Psoas muscle (tissue), 8 donors: ENCODE measurements at places on chromosomes 7 and 10. TPM values are rescaled to one million over a fixed set of nuclear protein-coding genes. Genes with fewer than 3 reads are reported as not detected.
A peak's percentile ranks its signal among the peaks of the same experiment; 100 is the strongest.

DNA sequence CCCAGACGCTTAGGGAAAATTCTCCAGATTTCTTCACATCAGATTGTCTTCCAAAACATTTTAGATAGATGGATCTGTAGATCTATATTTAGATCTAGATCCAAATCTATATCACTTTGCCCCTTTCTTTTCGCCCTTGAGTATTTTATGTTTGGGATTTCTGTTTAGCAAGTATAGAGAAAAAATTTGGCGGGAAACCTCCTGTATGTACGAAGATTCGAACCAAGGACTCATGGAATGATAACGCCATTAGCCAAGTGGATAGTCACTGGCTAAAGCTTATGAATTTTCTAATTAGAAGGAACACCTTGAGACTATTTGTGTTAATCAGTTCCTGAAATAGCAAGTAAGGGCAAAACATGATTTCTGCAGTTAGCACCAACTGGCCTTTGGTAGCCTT is 1.2 kb downstream of the THNSL1 start:
- DNase-seq, result no peak

DNA sequence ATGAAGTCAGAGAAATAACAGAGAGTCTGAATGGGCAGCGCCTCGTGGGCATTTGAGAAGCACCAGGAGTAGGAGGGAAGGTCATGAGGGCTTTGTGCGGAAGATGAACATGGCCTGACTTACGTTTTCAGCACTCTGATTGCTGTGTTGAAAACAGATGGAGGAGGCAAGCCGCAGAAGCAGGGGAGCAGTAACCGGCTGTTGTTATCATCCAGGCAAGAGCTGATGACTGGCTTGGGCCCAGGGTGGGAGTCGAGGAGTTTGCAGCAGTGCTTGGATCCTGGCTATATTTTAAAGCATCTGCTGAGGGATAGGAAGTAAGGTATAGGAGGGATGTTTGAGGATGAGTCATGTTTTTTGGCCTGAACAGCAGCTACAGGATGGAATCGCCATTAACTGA is 12.7 kb upstream of the PDLIM1 start:
- DNase-seq, result no peak

GRCh38 chr10:7571981-7572380 is 94.8 kb downstream of the ITIH5 start:
- DNase-seq, result no peak

DNA sequence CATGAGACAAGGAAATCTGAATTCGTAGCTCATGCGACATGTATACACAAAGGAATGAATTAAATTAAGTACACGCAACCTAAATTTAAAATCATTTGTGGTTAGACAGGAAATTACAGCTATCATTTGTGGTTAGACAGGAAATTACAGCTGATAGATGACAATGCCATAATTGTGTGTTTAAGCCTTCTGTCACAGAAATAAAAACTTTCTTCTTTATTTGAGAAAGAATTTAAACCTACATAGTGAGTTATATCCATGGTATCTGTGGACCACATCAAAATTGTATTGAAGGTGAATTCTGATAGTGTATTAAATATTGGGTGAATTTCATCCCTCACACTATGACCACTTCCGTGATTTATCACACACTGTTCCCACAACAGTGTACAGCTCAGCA is 362.9 kb downstream of the MAGI2 start:
- no peak for DNase-seq

DNA sequence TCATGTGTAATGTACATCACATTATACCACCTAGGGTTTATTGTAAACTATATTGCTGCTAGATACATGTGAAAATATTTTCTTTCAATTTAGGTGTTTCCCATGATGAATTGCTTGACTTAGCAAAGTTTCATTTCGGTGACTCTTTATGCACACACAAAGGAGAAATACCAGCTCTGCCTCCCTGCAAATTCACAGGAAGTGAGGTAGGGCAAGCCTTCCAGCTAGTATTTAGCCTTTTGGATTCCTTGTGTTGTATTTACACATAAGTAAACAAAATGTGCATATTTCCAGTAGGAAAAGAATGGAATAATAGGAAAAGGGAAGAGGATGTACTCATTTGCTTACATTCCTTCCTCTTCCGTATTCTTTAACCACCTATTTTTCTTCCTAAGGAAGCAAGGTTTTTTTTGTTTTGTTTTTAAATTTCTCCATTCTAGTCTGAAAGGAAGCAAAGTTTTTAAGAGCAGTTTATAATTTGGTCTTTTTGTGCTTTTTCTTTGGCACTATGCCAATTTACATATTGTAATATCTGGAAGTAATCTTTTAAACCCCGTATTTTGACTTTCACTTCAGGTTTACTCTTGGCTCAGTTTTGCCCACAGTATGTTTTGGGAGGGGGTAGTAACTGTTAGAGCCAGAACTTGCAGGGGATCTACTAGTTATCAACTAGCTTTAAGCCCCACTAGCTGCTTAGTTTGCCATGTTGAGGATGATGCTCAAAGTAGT is 10.4 kb downstream of the PMPCB start:
- DNase-seq, result no peak

DNA sequence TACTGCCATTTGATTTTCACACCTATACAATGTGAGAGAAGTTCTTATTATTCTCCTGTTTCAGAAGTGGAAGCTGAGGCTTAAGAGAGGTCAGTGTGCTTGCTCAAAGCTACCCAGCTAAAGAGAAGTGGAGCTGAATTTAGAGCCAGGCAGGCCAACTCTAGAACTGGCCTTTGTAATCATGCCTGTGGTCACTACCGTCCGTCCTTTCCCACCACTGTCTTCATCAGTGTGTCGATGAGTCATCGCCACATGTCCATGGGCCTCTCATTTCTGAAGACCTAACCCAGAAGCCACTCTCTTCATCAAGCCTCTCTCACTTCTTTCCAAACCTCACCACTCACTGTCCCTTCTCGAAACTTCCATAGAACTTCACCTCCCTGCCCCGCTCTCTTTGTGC is 237.8 kb downstream of the KIAA1217 start:
- DNase-seq, result no peak

GRCh38 chr7:140326116-140326928 is 72.0 kb downstream of the SLC37A3 start:
- peak; percentile 60 for DNase-seq

DNA sequence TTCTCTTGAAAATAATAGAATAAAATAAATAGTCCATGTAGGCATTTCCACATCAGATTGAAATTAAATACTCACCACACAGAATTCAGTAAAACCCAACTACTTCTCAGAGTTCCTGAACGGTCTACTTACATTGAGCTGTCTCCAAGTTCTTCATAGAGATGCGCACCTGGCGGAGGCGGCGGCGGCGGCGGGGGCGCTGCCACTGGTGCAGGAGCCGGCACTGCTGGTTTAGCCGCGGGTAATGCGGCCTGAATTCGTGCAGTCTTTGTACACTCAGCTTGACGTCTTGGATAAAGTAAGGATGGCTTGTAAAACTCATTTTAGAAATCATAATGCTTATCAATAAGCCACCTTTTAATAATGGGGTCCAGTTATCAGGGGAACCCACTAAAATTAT is 973.8 kb downstream of the PCDH15 start:
- DNase-seq, result no peak

DNA sequence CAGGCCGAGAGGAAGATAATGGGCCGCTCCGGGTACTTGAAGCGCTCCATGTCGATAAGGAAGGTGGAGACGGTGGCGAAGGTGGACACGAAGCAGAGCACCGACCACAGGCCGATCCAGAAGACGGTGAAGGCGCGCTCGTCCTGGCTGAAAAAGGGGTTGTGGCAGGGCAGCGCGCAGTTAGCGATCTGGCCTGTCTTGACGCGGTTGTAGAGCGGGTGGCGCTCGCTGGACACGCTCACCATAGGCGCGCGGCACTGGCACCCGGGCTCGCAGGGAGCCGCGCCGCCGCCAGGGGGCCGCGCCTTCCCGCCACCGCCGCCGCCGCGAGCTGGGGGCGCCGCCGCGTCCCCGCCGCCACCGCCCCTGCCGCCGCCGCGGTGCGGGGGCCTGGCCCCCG is 1.6 kb downstream of the FZD8 start:
- DNase-seq, result peak; percentile 84

- DNase-seq, result no peak
These were observed 81.9 kb downstream of the KCNMA1 start for GRCh38 chr10:77555591-77556212.

DNA sequence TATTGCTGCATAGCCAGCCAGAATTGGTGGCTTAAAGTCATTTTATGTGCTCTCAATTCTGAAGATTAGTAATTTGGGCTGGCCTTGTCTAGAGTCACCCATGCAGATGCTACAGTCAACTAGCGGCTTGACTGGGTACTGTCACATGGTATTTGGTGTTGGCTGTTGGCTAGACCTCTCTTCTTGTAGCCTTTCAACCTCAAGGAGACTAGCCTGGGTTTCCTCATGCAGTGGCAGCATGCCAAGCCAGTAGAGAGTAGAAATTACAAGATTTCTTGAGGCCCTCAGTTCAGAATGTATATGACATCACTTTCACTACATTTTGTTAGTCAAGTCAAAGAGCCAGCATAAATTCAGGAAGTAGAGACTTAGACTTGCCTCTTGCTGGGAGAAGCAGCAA is 3.7 kb upstream of the ZNF800 start:
- no peak for DNase-seq

DNA sequence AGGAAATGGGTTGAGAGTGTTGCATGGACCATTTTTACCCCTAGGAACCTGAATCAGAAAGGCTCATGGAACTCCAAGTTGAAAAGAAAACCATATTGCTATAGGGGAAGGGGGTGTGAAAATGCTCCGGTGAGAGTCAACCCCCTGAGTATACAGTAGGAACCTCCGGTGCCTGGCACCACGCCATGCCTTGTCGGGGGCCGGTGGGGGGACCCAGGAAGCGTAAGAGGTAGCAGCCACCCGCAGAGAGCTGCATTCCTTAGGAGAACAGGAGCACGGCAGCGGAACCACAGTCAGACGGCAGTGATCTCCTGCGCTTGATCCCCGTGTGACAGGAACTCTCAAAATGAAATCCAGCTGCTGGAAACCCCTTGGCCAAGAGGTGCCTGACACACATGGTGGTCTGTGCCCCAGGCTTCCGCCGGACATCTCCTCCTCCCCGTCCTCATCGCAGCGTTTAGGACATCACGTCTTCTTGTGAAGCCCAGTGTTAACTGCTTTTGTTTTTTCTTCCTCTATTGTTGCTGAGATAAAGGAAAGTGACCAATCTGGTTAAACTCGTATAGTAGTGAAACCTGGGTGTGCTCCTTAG is 186.8 kb downstream of the CELF2 start:
- no peak for DNase-seq

GRCh38 chr7:159238541-159238940 is 93.9 kb upstream of the VIPR2 start:
- DNase-seq, result no peak

DNA sequence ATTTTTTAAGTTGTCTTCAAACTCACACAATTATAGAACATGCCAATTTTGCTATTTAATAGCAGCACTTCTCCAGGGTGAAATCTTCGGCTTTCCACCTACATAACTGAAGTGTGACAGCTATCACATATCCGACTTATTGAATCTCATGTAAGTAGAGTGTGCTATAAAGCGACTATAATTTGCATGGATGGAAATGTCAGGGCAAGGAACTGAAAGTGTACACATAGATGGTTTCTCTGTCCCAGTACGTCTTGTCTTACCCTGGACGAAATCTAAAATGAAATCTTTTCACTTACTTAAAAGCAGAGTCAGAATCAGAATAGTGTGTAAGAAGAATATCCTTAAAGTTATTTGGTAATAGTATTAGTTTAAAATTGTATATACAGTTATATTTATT is 132.3 kb downstream of the THSD7A start:
- no peak for DNase-seq

DNA sequence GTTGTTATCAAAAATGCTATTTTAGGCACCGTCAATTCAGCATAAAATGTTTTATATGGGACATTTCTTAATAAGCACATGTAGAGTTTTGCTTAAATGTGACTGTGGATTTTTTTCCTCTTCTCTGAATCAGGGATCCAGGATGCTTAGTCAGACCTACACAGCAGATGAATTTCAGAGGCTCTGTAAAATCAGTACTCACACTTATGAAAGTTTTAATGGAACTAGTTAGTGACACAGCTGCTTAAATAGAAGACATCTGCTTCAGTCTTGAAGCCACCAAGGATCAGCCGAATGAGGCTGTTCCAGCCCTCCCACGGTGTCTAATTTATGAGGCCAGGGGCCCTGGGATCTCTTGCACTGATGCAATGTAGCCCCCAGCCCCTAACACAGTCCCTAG is 136.0 kb downstream of the MYOF start:
- no peak for DNase-seq

DNA sequence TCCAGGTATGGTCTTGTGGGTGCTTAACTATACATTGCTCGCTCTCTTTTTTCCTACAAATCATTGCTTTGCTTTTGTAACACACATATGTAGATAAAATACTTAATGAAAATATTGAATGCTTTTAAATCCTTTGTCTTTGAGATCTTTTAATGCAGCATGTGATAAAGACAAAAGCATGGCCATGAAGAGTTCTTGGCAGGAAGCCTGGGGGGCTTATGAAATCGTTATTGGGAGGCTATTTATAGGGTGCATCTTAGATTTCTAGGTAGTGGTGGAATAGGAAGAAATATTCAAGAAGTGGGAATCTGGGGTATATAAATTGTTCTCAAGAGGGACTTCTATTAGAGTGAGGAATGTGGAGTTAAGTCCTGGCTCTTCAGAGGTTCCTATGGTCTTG is 21.9 kb downstream of the UBE2D1 start:
- no peak for DNase-seq

GRCh38 chr10:103439776-103440175 is 12.4 kb downstream of the CALHM2 start:
- no peak for DNase-seq

- DNase-seq, result no peak
These were observed 53.5 kb downstream of the DNAJB9 start for GRCh38 chr7:108623220-108623619.

DNA sequence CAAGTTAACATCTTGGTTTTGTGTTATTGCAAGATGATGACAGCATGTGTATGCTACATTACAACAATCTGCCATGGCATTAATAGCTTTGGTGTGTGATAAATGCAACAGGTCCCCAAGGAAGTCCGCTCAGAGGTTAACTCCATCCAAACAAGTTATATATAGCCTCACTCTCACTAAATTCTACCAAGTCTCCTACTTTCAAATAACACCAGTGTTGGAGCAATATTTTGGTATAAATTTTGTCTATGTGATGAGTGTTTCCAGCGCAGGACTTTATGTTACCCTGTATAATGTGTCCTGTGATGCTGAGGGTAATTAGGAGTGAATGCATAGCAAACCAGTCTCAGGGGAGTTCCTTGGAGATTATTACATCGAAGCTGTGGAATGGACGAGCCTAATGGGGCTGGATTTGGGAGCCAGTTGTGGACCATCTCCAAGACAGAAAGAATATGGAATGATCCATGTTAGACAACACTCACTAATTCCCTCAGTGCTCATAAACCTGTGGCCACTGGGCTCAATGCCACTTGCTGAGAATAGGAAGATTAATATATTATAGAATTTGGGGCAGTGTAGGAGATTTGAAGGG is 127.6 kb upstream of the CXCL12 start:
- DNase-seq, result no peak

Gene MEST
- total RNA-seq, result 3.0 TPM

Gene ANKRD61
- total RNA-seq, result 0.77 TPM

Gene PCLO
- total RNA-seq, result 0.13 TPM

Gene KCNH2
- total RNA-seq, result 0.21 TPM

Gene FAM221A
- total RNA-seq, result 1.9 TPM

Gene SFTPA1
- not detected for total RNA-seq

Gene GPR26
- not detected for total RNA-seq

Gene LARP4B
- total RNA-seq, result 83.0 TPM

Gene IL2RA
- total RNA-seq, result 1.8 TPM

Gene GRB10
- 60.5 TPM for total RNA-seq

Gene CTTNBP2
- total RNA-seq, result 0.64 TPM

Gene CYP3A7
- total RNA-seq, result not detected

Gene HGF
- 0.78 TPM for total RNA-seq
